Stimulated activated CD4-positive, alpha-beta T cell treated with anti-CD3 and anti-CD28 coated beads, Interleukin-1b, Interleukin-23, amount 100 ng/mL, for 1 hour (primary cell): ENCODE measurements at places on chromosomes 1 and 21.

- DNase-seq: no peak
These were observed 21.9 kb upstream of the KIF14 start for GRCh38 chr1:200642481-200642880.

- DNase-seq: no peak
These were observed 118.6 kb downstream of the LRIG2 start for GRCh38 chr1:113191579-113192076.

- DNase-seq: no peak
These were observed 31.3 kb downstream of the KIRREL1 start for GRCh38 chr1:158024737-158025136.

DNA sequence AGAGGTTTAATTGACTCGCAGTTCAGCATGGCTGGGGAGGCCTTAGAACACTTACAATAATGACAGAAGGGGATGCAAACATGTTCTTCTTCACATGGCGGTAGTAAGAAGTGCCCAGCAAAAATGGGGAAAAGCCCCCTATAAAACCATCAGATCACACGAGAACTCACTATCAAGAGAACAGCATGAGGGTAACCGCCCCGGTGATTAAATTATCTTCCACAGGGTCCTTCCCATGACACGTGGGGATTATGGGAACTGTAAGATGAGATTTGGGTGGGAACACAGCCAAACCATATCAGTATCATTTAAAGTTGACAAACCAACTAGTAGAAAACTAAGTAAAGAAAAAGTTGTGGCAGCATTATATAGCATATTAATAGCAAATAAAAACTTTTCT is 71.3 kb upstream of the DNAJC6 start:
- no peak for DNase-seq

- no peak for DNase-seq
These were observed 3.2 kb upstream of the SPRR4 start for GRCh38 chr1:152967201-152967600.

- DNase-seq: no peak
These were observed 6.7 kb upstream of the NPHP4 start for GRCh38 chr1:5998906-5999301.

DNA sequence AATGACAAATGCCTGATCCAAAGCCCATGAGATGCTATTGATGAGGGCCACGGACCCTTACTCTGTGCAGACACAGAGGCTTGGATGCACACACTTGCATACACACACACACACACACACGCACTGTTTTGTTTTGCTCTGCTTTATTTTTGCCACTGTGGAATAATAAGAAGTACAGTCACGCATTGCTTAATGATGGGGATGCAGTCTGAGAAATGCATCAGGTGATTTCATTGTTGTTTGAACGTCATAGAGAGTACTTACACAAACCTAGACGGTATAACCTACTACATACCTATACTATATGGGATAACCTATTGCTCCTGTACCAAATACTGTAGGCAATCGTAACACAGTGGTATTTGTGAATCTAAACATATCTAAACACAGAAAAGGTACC is 104.4 kb downstream of the RHOU start:
- no peak for DNase-seq

GRCh38 chr1:32335790-32336590 is at the start of gene MARCKSL1:
TSS of gene MARCKSL1 (minus strand) at chr1:32336233. CDS start at chr1:32336033, 200 bp downstream.
- peak; percentile 78 for DNase-seq

- no peak for DNase-seq
These were observed 6.5 kb upstream of the HMCN1 start for GRCh38 chr1:185727726-185728125.

- DNase-seq: no peak
These were observed 19.4 kb downstream of the PSEN2 start for GRCh38 chr1:226889616-226890330.

DNA sequence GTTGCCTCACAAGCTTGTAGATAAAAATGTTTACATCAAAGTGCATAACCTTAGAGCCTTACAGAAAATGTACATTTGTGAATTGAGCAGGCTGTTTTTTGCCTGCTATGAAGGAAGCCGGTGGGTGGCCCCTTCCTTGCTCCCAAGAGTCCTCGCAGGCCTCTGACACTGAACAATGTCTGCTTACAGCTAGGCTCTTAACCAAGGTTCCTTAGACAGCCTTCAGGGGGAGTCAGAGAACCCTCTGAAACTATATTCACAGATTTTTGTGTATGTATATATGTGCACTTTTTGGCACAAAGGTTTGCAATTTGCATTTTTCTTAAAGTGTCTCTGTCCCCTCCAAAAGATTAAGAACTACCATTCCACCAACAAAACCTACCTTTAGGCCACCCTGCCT is 282.6 kb downstream of the BARHL2 start:
- DNase-seq: no peak

DNA sequence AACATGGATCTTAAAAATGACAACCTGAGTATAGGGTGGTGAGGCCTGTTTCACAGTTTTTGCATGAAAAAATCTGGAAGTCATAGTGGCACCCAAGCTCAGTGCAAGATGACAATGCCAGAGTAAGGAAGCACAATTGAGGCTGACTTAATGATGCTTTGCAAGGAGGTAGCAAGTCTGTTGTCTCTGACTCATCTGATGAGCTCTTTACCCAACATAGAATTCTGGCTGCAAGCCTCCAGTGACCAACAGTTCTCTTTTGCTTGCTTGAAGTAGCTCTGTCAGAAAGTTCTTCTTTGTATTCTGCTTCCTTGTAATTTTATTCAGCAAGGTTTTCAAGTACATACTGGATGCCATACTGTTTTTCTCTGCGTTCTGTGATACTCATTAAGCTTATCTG is 117.1 kb downstream of the FOXD2 start:
- no peak for DNase-seq

GRCh38 chr21:39359382-39359781 is 10.5 kb upstream of the HMGN1 start:
- no peak for DNase-seq
